ENCODE measurements at places on chromosomes 4 and X.

DNA sequence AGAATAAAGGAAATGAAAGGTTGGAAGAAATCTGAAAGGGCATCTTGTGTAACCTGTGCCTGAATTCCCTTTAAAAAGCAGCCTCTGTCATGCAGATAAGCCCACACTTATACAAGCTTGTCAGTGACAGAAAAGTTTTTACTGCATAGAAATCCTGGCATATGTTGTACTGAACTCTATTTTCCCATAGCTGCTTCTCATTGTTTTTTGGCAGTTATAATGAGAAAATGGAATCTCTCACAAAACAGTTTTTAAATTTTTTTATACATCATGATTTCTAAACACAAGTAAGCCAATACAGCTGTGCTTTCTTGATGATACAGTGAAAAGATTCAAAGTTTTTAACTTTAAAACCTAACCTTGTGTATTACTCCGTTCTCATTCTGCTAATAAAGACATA lies 511.4 kb upstream of the ARX start:
- no peak for DNase-seq

GRCh38 chrX:117376460-117376859 lies 740.1 kb downstream of the KLHL13 start:
- DNase-seq, result no peak

GRCh38 chrX:105468741-105469140 lies 248.2 kb upstream of the TEX13A start:
- DNase-seq, result no peak

- no peak for DNase-seq
Measured at GRCh38 chr4:80073473-80074008, 512 bp upstream of the ANTXR2 start.

GRCh38 chr4:54784161-54784671 lies 126.5 kb downstream of the KIT start:
- no peak for DNase-seq

DNA sequence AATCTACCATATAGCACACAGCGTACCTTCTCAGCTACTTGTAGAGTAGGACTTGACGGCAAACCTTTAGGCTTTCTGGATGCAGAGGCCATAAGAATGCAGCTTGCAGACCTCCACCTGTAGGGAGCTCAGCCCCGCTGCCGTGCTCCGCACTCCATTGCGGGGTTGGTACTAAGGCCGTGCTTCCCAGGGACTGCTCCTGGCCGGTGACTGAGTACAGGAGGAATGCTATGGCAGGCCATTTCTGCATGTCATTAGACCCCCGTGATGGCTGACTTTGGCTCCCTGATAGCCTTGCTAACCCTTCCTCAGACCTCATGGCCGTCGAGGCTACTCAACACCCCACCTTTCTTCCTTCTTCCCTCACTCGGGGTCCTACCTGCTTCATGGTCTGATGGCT lies 26.4 kb downstream of the TIGD2 start:
- DNase-seq, result no peak

DNA sequence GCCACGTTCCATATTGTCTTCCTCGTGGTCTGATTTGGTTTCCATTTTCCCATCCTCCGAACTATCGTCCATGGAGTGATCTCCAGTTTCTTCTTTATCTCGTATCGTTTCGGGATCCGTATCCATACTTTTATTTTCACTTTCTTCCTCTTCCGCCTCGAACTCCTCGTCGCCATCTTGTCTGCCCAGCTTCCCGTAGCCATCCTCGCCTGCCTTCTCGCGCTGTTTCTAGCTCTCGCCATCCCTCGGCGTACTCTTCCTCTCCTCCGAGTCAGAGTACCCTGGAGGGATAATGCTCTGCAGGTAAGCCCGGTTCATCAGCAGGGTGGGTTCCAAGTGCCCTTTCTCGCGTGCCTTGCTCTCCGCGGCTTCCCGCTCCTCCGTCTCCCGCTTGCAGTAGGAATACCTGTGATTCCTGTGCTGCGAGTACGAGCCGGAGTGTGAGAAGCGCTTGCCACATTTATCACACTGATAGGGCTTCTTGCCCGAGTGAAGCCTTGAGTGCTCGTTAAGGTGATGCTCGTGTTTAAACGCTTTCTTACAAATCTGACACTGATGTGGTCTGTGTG lies 134.5 kb upstream of the TAPT1 start:
- DNase-seq, result no peak

DNA sequence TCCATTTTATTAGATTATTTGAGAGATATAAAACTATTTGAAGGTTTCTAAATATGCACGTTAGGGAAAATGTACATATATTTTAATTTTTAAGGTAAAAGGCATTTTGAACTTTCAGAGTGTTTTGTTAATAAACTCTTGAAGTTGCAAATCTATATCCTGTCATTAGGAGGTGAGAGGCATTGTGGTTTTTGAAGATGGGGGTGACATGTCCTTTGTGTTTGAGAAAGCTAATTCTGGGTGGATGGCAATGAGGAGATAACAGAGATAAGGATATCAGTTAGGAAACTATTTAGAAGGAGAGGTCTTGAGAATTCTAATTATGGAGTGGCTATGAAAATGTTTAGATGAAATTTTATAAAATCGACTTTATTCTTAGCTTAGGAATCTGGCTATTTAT lies 6.1 kb downstream of the STIM2 start:
- DNase-seq, result no peak

GRCh38 chr4:55931043-55931442 lies 17.7 kb upstream of the CEP135 start:
- no peak for DNase-seq

GRCh38 chrX:24133312-24133711 lies 16.2 kb upstream of the ZFX start:
- DNase-seq, result no peak

DNA sequence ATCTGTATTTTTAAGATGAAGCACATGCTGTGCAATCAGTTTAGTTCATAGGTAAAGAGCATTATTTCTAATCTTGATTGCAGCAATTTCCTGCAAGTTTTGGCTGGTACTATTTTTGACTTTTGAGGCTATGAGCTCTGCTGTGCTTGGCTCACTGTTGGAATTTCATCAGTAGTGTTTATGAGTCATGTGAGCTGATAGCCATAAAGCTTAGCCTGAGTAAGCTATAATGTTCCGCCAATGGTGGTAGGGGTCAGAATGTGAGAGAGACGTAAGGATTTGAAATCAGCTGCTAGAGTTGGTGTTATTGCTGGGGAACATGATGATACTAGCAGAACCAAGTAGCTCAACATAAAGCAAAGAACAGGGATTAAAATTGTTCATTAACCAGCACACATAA lies 590.9 kb upstream of the GNPDA2 start:
- no peak for DNase-seq

DNA sequence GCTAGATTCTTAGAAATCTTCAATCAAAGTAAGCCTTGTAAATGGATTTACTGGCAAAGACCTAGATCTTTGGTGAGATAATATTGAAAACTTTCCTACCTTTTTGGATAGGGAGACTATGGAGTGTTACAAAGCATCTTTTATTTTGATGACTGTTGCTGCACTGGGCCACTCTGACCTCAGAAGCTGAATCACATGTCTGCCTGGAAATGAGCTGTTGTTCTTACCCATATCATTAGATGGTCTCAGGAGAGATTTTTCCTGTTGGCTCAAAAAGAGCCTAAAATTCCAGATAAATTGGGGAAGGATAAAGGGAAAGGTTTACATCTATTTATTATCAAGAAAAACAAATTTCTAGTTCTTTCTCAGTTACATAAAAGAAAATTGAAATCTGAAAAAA lies 127.5 kb upstream of the BMP3 start:
- no peak for DNase-seq

DNA sequence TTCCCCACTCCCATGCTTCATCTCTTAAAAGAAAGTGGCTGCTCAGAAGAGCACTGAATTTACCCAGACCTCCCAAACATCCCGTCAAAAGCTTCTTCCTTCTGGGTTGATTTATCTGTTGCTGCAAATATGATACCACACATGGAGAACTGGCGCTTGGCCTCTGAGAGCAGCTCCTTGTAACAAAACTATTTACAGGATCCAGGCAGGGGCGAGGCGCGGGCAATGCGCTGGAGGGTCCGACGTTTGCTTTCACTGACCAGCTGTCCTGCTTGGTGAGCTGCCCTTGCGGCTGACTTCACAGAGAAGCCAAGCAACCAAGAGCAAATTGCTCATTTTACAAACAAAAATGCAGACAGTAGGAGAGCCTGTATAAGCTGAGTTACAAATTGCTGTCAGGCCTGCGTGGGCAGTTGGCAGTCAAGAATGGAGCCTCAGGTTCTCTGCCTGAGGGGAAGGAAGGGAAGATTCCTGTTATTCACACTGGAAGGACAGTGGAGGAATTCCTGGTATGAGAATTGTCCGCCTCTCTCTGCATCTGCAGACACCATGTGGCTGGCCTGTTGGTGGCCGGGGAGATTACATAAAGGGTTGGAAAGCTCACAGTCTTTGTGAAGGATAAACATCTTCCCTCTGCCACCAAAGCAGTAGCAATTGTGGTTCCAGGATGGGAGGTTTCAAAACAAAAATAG lies 192.2 kb upstream of the LEF1 start:
- DNase-seq, result no peak

- no peak for DNase-seq
Measured at GRCh38 chr4:146245850-146246249, 31.5 kb downstream of the REELD1 start.

DNA sequence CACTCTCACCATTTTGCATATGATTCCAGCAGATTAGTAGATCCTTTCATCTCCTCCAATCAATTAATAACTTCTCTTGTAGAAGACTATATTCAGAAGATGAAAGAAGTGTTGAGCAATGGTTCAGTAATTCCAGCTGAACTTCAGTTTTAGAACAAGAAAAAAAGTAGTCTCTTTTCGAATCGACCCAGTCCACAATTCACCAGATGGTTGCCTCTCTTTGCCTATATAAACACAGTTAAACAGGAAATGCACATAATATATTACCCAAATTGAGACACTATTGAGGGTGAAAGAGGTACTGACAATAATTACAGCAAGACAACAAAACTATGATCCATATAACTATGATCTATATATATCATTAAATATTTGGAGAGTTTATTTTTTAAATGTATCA lies 16.8 kb upstream of the FAM241A start:
- no peak for DNase-seq

GRCh38 chrX:16882169-16882568 lies 12.0 kb upstream of the RBBP7 start:
- DNase-seq, result no peak

DNA sequence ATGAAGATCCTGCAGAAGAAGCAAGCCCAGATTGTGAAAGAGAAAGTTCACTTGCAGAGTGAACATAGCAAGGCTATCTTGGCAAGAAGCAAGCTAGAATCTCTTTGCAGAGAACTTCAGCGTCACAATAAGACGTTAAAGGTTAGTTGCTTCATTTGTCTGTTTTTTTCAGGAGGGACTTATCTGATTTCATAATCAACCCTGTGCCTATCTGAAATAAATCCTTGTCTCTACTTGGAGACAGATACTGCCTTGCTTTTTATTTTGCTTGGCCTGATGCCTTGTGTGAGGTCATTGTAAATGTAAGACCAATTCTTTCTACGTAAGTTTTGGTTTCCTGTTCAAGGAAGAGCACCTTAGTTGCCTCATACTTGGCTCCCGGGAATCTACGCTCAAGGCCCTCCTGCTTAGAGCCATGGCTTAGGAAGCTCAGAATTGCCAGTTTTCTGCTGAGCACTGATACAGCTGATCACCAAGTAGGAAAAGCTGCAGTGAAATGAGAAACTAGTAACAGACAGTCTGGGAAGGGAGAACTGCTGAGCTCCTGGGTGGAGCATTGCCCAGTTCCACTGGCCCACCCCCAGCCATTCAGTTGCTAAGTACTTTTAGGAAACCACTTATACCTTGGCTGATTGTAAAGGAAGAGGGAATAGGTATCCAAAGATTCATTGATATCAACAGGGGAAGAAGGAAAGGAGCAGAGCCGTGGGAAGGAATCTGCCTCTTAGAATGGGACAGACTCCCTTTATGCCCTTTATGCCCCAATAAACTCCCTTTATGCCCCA lies 41.8 kb downstream of the RBBP7 start:
- no peak for DNase-seq

- DNase-seq, result no peak
Measured at GRCh38 chrX:51598899-51599298, 19.8 kb downstream of the CENPVL3 start.

GRCh38 chr4:150961566-150961965 lies 53.5 kb downstream of the LRBA start:
- DNase-seq, result no peak

DNA sequence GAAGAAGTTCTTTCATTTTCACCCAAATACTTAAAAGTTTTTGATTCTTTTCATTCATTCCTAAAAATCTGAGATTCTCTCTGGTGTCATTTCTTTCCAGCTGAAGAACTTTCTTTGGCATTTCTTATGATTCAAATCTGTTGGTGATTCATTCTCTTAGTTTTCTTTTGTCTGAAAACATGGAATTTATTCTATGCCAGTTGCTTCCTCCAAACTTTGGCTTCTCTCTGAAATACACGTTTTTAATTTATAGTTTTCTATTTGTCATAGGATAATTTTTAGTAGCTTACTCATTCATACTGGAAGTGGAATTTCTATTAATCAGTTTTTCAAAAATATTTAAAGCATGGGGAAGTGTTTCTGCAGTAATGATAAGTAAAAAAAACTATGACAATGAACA lies 1012.0 kb downstream of the RPA4 start:
- no peak for DNase-seq

- no peak for DNase-seq
Measured at GRCh38 chr4:155430895-155431795, 54.4 kb upstream of the MAP9 start.

DNA sequence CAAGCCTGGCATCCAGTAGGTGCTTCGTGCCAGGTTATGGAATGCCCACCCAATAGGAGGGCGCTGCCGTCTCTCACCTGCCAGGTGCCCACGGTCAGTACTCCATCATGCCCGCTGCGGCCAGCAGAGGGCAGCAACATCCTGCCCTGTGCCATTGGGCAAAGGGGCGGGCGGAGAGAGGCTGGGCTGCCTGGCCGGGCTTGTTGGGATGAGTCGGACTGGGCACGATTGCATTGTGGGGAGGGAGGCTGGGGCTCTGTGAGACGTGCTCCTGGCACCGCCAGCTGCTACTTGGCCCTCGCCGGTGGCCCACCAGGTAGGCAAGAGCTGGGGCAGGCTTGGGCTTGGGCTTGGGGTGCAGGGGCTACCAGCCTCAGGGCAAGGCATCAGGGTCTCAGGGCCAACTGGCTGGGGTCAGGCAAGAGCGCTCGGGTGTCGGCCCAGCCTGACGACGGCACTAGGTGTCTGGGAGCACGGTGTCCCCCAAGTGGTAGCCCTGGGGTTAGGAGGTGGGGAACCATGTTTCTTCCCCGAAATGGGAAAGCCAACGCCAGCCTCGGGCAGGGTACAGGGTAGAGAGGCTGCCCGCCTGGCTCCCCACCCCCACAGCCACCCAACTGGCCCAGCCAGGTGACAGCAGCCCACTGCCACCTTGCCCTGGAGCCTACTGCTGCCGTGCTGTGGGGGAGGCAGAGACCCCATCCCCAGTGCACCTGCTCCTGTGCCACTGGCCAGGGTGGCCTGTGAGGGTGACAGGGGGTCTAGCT lies at the start of gene PLXNB3:
PLXNB3 (plus strand) TSS at position 261 of the 767 bp plus-strand sequence. CDS start 1,287 bp downstream, outside the sequence.
- peak; percentile 57 for DNase-seq

GRCh38 chr4:11424000-11424399 lies 4.7 kb downstream of the HS3ST1 start:
- no peak for DNase-seq

- no peak for DNase-seq
Measured at GRCh38 chr4:128913228-128913627, 103.7 kb downstream of the JADE1 start.
